ENCODE measurements at places on chromosomes 7 and 10.

DNA sequence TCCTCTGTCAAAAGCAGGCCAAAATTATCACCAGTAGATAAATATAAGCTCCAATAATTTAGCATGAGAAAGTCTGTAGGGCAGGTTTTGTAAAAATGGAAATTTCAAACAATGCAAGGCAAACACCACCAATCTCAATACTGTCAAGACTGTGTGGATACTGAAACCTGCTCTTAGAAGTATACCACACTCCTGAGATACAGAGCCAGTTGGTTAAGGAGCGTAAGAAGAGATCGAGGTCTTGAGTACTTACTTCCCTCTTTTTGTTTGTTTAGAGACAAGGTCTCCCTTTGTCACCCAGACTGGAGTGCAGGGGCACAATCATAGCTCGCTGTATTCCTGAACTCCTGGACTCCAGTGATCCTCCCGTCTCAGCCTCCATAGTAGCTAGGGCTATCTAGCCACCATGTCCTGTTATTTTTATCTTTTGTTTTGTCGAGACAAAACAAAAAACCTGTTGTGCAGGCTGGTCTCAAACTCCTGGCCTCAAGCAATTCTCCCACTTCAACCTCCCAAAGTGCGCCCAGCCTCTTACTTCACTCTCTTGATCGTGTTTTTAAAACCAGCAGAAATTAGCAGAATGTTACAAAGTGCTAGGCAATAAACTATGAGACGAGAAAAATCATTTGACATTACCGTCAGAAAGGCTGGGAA, 205.7 kb downstream of the PARD3 start:
- DNase-seq = no peak

DNA sequence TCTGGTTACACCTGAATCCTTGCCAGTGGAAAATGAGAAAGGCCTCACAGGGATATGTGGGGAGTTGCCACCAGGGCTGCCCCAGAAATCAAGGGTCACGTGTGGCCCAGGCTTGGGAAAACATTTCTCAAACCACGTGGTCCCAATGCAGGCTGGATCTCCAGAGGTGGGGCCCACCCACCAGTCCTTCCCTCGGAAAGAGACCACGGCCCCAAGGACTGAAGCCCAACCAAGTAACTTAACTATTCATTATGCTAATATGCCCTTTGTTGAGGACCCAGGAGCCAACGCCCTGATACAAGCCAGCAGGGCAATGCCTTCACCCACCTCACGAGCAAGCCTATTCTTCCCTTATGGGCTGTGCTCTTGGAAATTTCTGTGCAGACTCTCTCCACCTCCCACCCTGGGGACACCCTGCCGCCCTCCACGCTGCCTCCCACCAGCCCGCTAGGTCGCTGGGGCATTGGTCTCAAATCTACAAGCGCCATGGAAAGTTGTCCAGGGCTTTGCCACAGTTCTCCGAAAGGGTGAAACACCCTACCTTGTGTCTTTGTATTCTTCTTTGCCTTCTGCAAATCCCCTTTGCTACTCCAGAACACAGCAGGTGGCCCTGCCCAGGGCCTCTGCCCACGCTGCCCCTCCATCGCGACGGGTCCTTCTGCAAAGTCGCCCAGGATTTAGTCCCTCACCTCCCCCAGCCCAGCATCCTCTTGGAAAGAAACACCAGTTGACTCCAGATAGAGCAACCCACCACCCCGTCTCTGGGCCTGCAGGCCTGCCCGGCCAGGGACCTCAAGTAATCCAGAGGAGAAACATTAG, 8.8 kb downstream of the TNS3 start:
- peak; percentile 22 for DNase-seq

- peak; percentile 18 for DNase-seq
Measured at GRCh38 chr7:2688409-2689342, 674 bp downstream of the AMZ1 start.

GRCh38 chr10:113953505-113954272, 90.0 kb upstream of the ADRB1 start:
- peak; percentile 7 for DNase-seq

GRCh38 chr10:128156999-128157755, 31.0 kb upstream of the MKI67 start:
- no peak for DNase-seq

DNA sequence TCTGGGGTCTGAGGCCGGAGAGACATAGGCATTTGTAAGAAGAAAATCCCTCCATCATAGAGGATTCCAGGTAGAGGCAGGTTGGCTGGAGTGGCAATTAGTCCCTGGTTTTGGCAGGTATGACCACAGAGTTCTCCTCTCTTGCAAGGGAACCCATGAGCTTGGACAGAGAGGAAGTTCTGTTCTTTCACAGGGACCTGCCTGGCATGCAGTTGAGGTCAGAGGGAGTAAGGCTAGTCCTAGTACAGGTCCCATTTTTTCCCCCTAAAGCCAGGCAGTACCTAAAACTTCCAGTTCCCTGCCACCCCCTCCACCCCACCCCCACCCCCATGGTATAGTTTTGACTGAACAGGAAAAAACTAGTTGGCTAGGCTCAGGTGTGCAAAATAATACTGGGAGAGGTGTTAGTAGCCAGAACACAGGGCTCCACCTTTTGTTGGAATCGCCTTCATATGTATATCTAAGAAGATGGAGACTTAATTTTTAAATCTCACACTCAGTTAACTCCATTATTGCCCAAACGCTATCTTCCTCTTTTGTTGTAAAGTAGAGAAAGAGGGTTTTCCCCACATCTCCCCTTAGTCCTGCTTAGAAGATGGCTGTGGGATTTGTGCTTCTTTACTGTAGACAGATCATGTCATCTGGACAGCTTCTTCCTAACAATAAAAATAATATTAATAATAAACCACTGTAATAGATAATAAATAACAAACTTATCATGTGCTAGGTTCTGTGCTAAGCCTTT, 188.1 kb downstream of the TCF7L2 start:
- no peak for DNase-seq

- DNase-seq = peak; percentile 49
Measured at GRCh38 chr10:16644146-16644545, 122.5 kb upstream of the C1QL3 start.

GRCh38 chr10:12707461-12708185, 293.9 kb downstream of the CCDC3 start:
- peak; percentile 89 for DNase-seq

DNA sequence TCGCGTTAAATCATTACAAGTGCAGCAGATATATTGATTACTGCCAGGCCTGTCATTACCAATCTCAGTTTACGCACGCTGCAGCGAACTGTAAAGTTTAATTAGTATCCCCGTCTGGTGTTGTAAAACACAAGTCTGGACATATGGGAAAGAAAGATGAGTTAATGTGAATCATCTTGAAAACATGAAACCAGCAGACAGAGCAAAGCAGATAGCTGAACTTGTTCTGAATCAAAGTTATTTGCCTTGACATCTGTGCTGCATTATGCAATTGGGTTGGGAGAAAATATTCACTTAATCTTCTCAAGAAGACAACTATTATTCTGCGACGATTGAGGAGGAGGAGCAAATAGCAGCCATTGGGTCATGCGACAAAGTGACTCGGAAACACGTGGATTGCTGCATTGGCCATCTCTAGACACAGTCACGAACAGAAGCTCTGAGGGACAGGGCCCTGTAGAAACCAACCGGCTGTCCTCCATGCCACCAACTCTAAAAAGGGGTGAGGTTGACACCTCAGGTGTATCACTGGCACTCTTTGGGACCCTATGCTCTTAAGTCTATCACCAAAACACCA, 156.3 kb upstream of the C7orf33 start:
- DNase-seq = no peak

GRCh38 chr7:7351832-7352231, 169.5 kb downstream of the C1GALT1 start:
- DNase-seq = no peak

- DNase-seq = no peak
Measured at GRCh38 chr7:45461026-45461425, 113.1 kb upstream of the ADCY1 start.

GRCh38 chr7:39130274-39130673, 152.6 kb downstream of the POU6F2 start:
- peak; percentile 37 for DNase-seq

DNA sequence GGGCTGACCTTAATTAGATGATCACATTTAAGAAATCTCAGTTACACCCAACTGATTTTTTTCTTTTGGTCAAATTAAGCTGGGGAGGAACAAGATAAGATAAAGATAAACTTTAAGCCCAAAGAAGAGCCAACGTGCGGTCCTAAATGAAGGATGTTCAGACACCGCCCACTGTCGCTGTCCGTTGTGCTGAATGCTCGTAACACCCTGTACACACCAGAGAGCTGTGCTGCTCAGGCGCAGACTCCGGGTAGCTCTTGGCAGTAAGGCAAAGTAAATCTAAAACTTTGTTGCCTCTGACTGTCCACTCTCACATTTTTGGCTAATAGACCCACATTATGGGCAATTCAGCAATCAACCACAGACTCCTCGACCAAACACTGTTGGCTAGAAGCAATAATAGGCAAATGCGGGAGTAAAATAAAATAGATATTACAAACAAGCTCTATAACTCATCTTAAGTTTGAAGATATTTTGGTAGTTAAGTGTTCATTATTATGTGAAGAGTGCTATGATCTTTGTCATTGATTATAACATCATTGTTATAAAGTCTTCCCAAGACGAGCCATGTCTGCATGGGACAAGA, 57.1 kb downstream of the PLPP4 start:
- peak; percentile 43 for DNase-seq

DNA sequence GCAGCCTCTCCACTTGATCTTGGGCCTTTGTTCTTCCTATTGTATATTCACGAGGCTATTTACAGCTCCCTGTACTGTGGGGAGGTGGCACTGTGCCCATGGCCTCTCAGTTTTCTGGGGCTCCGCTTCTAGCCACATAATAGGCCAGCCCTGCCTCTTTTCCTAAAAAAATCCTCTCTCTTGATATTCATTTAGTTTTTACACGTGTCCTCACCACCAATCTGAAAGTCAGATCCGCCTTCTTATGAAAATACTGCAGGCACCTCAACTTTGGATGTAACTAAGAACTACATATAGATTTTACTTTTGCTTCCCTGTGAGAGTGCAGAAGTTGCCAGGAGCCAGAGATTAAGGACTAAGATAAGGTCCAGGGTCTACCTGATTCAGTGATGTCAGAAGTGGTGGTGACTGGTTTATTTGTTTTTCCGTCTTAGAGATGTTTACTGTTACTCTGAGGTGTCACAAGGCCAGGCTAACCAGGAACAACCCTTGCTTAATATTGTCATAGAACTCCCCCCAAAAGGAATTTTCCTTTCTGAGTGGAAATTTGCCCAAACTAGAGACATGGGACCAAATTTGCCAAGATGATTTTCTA, 7.8 kb downstream of the BAMBI start:
- no peak for DNase-seq

GRCh38 chr10:96681524-96681923, 38.8 kb downstream of the PIK3AP1 start:
- no peak for DNase-seq

DNA sequence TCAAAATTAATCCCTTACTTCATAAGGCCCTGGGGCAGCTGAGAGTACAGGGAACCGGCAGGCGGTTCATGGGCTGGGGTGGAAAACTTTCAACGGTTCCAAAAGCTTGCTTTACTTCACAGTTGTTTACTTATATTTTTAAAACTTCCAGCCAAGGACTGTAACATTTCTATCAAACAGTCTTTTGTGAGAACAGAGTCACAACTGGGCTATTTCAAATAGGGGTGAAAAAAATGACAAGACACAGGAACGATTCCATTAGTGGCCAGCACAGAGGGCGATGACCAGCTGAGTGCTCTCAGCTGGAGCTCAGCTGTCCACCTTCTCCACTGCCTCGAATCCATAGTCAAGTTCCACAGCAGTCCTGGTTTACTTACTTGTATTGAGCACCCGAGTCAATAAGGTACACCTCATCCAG, 48.2 kb downstream of the XPNPEP1 start:
- DNase-seq = no peak

GRCh38 chr7:97174303-97174702, 56.8 kb downstream of the SDHAF3 start:
- DNase-seq = no peak

DNA sequence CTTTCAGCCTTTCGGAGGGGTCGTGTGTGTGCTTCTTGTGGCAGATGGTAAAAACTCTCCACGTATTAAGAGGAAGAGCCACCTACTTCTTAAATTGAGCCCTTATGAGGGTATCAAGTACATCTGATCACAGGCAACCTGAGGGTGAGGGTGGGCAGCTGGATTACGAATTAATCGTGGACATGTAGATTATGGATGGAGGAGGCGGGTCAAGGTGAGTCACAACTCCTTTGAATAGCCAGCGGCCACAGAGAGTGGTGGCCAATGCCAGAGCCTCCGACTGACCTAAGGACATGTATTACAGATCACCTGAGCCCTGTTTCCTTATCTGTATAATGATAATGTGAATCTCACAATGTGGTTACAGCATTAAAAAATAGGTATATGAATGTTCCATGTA, 1083.9 kb downstream of the SORCS3 start:
- DNase-seq = no peak

GRCh38 chr7:18471476-18472160, 23.9 kb upstream of the HDAC9 start:
- no peak for DNase-seq

DNA sequence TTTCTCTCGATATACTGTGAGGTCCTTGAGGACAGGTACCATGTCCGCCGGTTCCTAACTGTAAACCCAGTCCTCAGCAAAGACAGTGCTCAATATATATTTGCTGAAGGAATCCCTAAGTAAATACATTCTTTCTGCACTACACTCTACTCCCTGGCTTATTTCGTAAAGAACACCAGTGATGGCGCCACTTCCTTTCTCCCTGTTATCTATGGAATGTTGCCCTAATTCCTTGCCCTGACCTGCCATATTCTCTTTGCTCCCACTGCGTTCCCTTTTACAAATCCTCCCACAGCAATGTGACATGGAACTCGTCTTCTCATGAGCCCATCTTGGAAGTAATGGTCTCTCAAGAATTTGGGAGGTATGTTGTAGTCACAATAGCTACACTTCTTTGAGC, 507.4 kb upstream of the COBL start:
- DNase-seq = no peak

- DNase-seq = peak; percentile 98
Measured at GRCh38 chr7:55255496-55256445, 109.4 kb upstream of the LANCL2 start.

DNA sequence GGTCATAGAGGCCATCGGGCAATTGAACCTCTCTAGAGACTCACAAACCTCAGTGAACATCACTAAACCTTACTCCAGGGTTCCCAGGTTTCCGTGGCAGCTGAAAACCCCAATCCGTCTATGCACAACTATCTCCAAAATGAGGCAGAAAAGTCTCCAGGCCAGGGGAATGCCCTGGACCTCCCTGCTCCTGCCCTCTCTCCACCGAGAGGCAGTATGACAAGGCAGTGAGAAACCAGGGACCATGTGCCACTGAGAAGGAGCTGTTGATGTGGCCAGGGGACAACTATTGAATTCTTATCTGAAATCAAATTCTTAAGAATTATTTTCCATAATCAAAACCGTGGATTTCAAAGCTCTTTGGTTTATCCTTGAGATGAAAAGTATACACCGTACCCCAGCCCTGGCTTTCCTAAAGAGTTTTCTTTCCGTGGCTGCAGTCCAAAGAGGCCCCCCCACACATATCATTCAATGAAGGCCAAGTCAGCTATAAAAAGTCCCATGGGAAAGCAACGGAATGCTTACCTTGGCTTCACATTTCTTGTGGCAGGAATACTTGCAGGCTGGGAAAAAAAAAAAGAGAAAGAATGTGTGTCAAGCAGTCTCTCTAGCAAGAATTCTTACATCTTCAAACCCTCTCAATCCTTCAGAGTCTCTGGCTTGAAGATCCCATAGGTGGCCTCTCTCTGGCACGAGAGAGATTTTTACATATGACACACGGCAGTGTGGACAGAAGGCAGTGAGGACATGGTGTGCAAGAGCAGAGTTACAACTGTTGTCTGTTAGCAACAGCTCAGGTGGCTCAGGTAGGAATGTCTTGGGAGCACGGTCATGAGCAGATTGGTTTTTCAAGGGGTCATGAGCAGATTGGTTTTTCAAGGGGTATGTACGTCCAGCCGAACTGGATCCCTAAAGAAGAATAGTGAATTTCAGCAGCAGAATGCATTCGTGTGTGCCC, 75.2 kb downstream of the TNS3 start:
- DNase-seq = peak; percentile 50

Measured in Daoy (cell line).